ENCODE measurements at places on chromosomes 4 and X. TPM values are rescaled to one million over a fixed set of nuclear protein-coding genes. Genes with fewer than 3 reads are reported as not detected.

- DNase-seq = no peak
These were observed 1008.0 kb downstream of the GLUD2 start for GRCh38 chrX:122055460-122055859.

GRCh38 chr4:72779241-72779640 lies 210.2 kb upstream of the ADAMTS3 start:
- no peak for DNase-seq

GRCh38 chrX:13007519-13008188 lies 32.7 kb downstream of the TMSB4X start:
- DNase-seq = no peak

DNA sequence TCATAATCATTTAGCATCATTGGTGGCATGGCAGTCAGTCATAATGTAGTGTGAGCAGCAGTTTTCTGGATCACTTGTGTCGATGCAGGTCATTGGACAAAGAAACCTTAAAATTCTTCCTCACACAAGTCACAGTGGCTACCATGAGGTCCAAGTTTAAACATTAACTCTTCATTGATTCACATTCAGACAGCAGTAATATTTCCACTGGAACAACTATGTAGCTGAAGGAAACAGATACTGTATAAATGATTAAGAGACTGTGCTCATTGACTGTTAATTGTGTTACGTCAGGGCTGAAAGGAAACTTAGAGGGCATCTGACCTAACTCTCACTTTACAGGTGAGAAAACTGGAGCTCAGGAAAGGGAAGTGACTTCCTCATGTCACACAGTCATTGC lies 261.8 kb downstream of the KLHL13 start:
- DNase-seq = no peak

HAUS7 gene
- 16.2 TPM for total RNA-seq

DNA sequence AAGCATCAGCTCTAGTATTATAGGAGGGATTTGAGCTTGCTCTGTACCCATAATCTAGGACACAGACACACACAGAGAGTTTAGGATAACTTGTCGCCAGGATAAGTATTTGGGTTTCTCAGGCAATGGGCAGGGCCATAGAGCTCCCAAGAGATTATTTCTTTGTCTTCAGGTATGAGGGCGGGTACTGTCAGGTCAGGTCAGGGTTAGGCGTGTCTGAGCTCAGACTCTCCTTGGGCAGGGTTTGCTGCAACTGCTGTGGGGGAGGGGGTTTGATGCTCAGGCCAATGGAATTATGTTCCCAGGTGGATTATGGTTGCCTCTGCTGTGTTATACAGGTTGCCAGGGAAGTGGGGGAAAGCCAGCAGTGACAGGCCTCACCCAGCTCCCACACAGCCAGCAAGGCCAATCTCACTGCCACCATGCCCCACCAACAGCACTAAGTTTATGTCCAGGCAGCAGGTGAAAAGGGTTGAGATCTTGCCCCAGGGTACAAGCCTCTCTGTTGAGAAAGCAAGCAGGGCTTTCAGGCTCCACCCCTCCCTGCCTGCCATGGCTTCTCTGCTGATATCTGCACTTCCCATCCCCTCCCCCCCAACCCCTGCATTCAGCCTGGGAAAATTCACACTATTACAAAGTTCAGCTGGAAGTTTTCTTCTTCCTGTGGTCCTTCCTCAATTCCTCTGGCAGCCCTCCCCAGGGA lies 101.3 kb downstream of the RRAGB start:
- no peak for DNase-seq

DNA sequence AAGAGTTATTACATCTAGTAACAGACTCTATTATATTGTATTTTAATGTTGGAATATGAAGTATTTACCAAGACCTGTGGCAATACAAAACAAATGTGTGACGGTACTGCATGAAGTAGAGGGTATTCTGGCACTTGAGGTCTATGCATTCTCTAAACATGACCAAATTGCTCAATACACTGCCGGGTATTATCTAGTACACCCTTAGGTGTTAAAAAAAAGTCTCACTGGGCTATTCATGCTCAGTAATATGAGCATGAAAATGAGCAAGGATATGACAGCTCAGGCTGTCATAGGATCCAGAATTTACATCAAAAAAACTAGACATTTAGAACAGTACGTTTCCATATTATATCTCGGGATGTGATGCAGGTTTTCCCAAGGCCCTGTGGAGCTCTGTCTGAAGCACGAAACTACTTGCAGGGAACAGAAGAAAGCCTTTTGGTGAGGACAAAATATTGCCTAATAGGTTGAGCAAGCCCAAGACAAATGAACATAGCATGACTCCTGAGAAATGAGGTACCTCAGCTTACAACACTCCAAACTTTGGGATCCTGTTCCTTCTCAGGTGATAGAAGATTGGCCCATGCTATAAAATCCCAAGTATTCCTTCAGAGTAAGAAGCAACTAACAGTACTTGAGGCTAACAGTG lies 74.1 kb upstream of the MAOA start:
- DNase-seq = no peak

DNA sequence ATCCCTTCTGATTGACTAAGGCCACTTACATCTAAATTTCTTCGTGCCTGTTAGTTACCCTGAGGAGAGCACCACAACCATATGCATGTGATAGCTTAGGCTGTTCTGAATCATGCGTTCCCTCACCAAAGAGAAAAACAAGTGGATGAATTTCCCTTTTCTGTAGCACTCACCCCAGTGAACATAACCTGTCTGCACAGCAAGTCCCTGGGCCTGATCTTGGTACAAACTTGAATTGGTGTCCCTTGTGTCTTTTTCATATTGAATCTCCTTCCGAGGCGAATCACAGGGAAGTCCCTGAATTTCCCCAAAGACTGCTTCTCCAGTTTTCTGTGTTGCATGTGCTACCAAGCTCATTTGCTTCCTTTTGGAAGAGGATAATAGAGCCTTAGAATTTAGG lies 100.4 kb downstream of the KLHL8 start:
- DNase-seq = no peak

RBBP7 gene
- total RNA-seq = 113 TPM

DNA sequence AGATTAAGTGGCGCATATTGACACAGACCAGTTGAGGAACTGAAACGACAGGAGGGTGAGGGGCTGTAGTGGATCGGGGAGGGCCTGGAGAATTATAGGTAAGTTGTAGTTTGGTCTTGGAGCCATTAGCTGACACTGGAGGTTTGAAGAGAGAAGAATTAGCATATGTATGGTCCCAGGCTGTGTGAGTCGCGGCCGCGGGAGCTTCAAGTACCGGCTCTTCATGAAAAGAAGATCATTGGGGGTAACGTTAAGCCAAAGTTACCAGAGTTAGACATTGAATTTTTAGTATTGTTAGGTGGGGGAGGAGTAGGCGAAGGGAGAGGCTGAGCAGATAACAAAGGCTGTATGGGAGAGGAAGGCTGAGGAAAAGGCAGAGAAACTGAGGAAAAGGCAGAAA lies 56.5 kb downstream of the ZNF674 start:
- DNase-seq = no peak

TRMT44 gene
- total RNA-seq = 8.4 TPM

DNA sequence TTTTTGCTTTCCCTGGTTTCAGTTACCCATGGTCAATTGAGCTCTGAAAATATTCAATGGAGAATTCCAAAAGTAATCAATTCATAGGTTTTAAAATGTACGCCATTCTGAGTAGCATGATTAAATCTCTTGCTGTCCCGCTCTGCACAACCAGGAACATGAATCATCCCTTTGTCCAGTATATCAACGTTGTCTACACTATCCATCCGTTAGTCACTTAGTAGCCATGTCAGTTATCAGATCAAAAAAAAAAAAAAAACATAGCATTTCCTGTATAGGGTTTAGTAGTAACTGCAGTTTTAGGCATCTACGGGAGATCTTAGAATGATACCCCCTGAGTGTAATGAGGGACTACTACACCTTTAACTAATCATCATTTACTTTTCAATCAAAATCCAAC lies 15.1 kb downstream of the LAMP2 start:
- no peak for DNase-seq

DNA sequence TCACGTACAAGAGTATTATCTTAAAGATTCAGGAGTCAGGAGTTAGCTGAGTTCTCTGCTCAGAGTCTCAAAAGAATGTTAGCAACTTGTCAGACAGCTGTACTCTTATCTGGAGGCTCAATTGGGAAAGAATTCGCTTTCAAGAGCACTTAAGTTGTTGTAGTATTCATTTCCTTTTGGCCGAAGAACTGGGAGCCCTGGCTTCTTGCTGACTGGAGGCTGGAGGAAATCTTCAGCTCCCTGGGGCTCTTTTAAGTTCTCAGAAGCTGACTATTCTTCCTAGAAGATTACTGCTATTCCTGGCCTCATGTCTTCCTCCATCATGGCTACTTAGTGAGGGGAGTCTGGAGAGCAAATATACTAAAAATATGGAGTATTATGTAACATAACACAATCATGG lies 587.2 kb downstream of the EPHA5 start:
- no peak for DNase-seq

DNA sequence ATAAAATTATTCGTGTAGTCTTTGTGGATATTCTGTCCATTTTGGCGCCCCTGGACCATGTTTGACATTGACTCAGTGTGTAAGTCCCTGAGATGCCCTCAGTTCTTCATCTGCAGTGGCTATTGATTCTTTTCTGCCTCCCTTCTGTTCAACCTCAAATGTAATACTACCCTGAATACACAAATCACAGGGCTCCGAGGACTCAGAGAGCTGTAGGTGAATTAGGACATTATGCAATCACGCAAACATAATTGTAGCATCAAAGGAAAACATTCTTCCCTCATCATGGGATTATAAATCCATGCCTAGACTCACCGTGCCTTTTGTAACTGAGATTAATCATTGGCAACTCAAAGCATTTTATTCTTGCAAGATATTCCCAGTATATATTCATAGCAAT lies 161.4 kb upstream of the PACRGL start:
- no peak for DNase-seq

FGF13 gene
- total RNA-seq = 0.59 TPM

DNA sequence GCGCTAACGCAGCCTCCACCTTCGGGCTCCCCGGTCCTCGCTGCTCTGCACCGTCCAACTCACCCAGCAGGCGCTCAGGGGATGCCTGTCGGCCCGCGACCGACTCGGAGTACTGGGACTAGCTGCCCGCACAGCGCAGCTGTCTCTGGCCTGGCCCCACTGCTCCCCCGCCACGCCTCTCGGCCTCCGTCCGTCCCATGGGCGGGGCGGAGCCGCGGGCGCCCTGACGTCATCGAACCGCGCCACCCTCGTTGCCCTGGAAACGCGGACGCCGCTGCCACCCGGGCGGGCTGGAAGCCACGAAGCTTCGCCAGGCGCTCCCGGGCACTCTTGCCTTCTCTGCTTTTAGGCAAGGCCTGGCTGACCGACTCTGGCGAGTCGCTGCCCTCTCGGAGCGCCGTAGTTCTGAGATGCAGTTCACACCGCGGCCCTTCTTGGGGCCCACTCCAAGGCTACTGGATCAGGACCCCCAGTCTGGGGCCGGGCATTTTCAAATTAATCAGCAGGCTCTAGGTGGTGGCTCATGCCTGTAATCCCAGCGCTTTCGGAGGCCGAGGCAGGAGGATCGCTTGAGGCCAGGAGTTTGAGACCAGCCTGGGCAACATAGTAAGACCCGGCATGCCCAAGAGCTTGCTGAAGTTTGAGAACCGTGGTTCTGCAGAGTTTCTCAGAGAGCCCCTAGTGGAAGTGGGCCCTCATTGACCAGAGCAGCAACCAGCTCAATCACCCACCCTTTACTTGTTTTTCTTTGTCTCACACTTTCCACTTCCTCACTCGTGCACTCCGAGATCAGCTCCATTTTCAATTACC lies 12.0 kb downstream of the ACOX3 start:
- DNase-seq = peak; percentile 94

GRCh38 chrX:68083510-68083909 lies 349.8 kb downstream of the OPHN1 start:
- DNase-seq = no peak

- DNase-seq = peak; percentile 54
These were observed 7.1 kb upstream of the BGN start for GRCh38 chrX:153487590-153488071.

DNA sequence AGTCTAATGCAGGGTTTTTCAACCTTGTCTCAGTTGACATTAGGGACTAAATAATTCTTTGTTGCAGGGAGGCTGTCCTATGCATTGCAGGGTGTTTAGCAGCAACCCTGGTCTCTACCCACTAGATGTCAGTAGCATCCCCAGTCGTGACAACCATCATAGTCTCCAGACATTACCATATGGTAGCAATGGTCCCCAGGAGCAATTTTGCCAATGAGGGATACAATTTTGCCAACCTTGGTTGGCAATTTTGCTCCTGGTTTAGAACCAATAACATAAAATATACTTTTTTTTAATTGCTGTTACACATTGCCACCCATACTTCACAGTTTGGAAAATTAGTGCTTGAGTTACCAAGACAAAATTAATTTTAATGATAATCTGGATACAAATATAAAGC lies 6.0 kb downstream of the EREG start:
- DNase-seq = no peak

DNA sequence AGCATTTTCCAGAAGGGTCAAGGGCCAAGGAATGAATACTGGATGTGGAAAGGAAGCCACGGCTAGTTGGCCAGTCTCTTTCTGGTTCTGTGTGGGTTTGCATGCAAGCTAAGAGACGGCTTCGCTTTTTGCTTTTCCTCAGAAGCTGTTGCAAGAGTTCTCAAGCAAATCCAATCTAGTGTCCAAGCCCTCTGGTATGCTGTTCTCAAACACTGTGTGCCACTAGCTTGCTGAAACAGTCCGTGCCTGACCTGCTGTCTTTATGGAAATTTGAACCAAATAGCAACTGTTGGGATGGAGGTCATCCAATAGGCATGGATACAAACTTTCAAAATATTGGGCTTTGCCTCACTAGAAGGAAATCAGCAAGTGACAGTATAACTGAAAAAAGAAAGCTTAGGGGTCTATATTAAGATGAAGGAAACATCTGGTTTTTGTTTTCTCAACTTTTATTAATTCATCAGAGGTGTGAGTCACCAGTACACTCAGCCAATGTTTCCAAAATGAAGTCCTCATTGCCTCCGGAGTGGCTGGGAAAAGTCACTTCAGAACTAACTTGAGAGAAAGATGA lies 70.5 kb downstream of the SLC9A6 start:
- no peak for DNase-seq

GRCh38 chrX:130079824-130080406 lies 30.4 kb downstream of the ELF4 start:
- DNase-seq = peak; percentile 43

EVC2 gene
- total RNA-seq = 1.5 TPM

SNCA gene
- 4.6 TPM for total RNA-seq

DNA sequence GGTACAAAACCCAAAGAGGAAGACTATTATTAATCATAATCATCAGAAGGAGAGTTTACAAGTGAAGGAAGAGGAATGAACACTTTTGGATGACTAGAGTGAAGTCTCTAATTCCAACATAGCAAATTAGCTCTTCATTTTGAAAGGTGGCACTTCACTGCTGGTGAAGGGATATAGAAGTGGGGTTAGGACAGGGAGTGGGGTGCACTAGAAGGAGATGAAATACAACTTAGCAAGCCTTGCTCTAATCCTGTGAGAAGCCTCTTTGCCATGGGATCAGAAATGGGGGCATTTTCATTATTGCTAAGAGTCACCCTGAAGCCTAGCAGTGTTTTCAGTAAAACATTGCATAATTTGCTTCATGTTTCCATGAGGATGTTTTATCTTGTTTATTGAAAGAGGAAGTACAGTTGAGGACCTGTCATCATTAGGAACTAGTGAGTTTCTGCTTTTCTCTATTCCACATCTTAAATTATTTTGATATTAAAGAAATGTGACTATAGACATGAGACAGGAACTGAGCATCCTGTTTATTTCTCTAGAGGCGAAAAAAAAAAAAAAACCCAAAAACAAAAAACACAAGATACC lies 9.3 kb upstream of the GRPR start:
- no peak for DNase-seq

- DNase-seq = no peak
These were observed 258.1 kb upstream of the AGTR2 start for GRCh38 chrX:115912372-115912897.

NMU gene
- total RNA-seq = not detected

RRH gene
- total RNA-seq = not detected

Measured in left ventricle myocardium superior (tissue), 1 donor.